ENCODE measurements at places on chromosomes 1 and 21. TPM values are rescaled to one million over a fixed set of nuclear protein-coding genes. Genes with fewer than 3 reads are reported as not detected.

GPR161 gene
- total RNA-seq = 38.2 TPM

CA6 gene
- not detected for total RNA-seq

KPRP gene
- total RNA-seq = not detected

GNB1 gene
- total RNA-seq = 268 TPM

TEX38 gene
- total RNA-seq = not detected

- no peak for DNase-seq
Observed at GRCh38 chr21:39319814-39320332, 6.4 kb upstream of the BRWD1 start.

DNA sequence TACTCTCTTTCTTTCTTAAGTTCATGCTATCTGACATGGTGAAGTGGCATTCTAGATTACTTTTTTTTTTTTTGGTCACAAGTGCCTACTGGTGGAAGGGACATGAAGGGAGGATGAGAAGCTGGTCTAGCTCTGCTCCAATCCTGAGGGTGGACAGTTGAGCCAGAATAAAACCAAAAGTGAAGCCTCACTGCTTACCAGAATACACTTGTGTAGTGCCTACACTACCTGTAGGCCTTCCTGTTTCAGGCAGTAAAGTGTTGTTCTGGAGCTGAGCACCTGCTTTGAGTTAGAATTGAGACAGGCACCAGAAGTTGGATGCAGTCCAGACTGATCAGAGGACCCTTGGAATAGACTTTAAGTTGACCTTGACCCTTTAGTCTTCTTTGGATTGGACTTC, 40.4 kb upstream of the APOBEC4 start:
- DNase-seq = no peak

DNA sequence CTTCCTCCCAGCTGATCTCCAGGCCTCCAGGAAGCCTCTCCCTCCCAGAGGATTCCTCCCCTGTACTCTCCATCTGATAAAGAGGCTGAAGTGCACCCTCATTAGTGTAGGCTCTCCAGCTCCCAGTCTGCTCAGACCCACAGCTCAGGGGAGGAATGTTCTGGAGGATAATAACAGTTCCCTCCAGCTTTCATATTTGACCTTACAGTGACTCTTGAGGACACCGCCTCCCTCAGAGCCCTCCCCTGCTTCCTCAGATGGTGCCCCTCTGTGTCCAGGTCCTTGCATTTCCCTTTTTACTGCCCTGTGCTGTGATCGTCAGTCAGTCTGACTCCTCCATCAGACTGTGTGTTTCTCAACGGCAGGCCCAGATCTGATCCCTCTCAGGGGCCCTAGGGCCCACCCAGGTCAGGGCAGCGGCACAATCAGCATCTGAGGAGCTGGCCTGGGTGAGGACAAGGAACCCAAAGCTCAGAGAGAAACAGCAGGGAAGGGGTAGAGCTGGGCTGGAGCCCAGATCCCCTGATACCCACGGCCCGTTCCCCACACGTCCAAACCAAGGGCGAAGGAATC, 1.1 kb upstream of the SHISAL2A start:
- no peak for DNase-seq

GRCh38 chr1:172176206-172176605, 244.3 kb upstream of the C1orf105 start:
- no peak for DNase-seq

DNA sequence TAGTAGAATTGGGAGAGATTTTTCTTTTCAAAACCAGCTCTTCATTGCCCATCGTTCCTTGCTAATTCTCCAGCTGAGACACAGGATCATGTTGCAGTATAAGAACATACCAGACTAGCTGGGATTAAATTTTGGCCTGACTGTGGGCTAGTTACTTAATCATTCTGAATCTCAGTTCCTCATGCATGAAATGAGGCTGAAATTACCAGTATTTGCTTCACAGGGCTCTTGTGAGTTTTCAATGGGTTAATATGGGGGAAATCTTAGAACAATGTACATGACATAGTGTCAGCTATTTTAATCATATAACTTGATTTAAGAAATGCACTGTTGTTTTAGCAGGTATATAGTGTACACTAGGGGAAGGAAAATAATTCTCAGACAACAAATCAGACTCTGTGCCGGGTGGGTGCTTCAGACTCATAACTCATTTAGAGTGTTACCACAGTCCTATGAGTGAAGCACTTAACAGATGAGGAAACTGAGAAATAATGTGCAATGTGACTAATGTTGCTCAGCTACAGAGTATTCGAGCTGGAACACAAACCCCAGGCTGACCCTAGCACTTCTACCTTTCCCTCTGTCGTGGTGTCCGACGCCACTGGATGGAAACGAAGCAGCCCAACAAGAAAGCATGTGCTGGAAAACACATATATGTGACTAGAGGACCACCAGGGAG, 137.6 kb upstream of the SGIP1 start:
- DNase-seq = no peak

DNA sequence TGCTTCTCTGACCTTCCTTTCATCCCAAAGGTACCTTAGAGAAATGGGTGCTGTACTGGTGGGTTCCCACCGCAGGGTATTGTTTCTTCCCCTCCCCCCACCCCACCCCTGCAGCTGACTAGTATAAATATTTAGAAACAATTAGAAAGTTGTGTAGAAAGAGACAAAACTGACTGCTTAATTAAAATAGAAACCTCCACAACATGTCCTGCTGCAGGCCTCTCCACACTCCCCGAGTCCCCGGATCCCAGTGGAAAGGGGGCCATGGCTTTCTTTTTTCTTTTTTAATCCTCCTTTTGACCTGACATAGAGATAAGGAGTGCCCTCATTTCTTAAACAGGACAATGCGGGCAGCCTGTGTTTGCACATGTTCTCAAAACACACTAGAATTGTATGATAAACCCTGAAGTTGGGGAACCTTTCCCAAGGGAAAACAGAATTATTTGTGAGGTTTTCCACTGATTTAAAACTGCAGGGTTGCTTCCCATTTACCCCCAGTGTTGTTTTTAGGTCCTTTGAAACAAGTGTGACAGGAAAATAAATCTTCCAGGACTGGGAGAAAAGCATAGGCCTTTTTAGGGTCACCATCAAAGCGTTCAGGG, 1.7 kb downstream of the RHOU start:
- DNase-seq = no peak

DNA sequence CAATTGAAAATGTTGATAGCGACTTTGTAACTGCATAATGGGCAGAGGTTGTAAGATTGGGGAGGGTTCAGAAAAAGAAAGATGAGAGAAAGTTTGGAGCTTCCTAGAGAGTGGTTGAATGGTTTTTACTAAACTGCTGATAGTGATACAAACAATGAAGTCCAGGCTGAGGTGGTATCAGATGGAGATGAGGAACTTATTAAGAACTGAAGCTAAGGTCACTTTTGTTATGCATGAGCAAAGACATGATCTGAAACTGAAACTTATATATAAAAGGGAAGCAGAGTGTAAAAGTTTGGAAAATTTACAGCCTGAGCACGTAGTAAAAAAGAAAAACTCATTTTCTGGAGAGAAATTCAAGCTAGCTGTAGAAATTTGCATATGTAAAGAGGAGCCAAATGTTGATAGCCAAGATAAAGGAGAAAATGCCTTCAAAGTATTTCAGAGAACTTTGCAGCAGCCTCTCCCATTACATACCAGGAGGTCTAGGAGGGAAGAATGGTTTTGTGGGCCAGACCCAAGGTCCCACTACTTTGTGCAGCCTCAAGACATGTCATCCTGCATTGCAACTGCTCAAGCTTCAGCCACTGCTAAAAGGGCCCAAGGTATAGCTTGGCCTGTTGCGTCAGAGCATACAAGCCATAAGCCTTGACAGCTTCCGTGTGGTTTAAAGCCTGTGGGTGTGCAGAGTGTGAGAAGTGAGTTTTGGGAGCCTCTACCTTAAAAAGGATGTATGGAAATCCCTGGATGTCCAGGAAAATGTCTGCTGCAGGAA, 843.9 kb downstream of the AMY1C start:
- no peak for DNase-seq

DNA sequence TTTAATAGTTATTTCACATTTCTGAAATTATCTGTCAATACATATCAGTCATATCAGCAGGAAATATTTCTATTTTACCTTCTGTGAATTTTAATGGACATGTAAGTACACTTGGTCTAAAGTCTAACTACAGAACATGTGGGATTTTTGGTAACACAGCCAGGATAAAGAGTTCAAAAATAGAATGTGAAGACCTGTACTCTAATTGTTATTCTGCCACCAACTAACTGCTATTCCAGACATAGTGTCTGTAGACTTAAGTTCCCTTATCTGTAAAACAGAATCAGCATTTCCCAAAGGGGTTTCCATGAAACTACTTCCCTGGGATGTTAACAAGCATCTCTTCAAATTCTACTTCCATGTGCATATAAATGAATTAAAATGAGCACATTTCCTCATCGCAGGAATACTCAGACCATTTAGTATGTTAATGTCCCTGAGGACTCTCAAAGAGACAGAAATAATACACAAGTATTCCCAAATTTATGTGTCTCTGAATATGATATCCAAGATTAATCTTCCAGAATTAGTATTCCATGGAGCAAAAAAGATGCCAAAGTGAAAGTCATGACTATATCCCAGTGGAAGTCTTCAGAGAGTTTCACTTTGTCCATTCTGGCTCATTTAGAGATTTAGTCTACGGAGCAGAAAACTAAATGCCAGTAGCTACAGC, 325.6 kb downstream of the NEGR1 start:
- DNase-seq = no peak

DNA sequence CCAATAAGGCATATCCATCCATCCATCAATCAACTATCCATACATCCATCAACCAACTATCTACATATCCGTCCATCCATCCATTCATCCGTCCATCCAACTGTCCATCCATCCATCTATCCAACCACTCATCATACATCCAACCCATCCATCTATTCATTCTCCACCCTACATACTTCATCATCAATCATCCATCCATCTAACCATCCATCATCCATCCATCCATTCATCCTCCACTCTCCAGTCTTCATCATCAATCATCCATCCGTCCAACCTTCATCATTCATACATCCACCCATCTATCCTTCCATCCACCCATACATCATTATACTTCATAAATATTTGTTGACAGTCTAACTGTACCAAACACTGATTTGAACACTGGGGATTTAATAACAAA, 231.3 kb upstream of the DAB1 start:
- DNase-seq = no peak

DNA sequence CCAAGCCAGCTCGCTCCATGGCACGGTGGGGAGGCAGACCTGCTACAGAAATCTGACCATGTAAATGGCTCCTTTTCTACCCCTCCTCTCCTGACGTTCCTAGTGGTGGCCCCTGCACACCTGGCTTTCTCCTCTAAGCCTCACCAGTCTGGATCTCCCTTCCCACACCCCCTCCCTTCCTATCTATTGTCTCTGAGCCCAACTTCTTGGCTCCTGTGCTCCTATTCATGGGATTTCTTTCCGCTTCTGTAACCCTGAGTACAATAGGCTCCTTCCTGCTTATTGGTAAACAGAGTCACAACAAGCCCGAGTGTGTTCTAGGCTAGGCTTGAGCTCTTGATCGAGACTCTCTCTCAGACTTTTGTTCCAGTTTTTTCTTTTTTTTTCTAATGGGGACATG, 17.6 kb downstream of the OPTC start:
- no peak for DNase-seq

DNA sequence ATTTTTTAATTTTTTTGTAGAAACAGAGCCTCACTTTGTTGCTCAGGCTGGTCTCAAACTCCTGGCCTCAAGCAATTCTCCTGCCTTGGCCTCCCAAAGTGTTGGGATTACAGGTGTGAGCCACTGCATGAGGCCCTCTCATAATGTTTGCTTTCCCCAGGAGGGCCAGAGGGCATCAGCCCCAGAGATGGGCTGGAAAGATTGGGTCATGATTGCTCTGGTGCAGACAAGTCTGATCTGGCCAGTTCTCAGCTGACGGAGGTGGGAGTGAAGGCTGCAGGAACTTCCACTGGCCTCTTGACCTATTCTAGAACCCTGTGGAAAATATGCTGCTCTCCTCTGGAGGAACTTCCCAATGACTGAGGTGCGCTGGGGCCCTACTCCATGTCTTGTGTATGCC, 43.4 kb upstream of the RD3 start:
- no peak for DNase-seq

DNA sequence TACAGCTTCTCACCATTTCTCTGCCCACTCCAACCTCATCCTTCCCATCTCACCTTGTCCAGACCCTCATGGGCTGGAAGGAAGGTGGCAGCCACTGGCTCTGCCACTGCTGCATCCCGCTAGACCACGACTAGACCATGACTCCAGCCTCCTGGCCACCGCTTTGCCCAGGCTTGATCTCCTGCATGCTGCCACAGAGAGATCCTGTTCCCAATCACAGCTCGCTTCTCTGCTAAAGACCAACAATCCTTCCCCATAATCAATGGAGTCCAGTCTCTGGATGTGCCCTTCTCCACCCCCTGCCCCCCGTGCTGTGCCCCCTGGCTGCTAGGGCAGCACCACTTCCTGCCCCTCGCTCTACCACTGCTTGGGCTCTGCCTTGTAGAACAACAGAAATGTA, 64.9 kb upstream of the DMRTB1 start:
- no peak for DNase-seq

DNA sequence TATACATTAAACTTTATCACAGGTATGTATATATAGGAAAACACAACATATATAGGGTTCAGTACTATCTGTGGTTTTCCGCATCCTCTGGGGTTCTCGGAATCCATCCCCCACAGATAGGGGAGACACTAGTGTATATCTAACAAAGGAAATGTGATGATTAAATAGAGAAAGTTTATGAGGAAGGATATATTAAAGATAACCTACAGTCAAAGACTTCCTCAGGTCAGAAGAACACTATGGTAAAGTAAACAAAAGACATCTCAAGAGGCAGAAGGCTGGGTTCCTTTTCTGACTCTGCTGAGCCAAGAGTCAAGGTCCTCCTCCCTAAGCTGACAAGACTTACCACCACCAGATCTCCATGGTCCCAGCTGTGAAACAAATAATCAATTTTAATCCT, 12.1 kb downstream of the USP24 start:
- DNase-seq = no peak

GRCh38 chr21:44815852-44816628, 1.8 kb downstream of the SUMO3 start:
- no peak for DNase-seq

DNA sequence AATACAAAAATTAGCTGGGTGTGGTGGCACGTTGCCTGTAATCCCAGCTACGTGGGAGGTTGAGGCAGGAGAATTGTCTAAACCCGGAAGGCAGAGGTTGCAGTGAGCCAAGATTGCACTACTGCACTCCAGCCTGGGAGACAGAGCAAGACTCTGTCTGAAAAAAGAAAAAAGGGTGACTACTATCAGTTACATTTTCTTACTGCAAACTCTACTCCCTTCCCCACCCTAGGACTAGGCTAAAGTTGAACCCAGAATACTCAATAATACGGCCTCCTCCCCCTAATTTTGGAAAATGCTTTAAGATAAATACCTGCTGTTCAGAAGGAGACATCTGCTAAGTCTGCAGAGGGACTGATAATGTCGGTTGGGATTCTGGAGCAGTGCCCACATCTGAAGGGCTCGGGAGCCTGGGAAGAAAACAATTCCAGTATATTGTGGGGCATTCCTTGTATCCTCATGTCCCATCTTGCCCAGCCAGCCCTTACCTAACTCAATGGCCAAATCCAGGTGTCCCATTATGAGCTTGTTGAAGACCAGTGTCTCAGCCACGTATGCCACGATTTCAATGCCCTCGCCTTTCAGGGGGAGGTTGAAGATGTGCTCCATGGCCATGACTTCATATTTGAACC, 89.7 kb downstream of the ADCY10 start:
- DNase-seq = no peak
